Activated naive CD4-positive, alpha-beta T cell treated with anti-CD3 and anti-CD28 coated beads, Interleukin-2, amount 10 ng/mL, durations not matched to agents 7 days and 5 days (primary cell): ENCODE measurements at places on chromosomes 13 and 19.

- no peak for DNase-seq
These were observed 137.0 kb downstream of the FLT1 start for GRCh38 chr13:28357911-28358433.

DNA sequence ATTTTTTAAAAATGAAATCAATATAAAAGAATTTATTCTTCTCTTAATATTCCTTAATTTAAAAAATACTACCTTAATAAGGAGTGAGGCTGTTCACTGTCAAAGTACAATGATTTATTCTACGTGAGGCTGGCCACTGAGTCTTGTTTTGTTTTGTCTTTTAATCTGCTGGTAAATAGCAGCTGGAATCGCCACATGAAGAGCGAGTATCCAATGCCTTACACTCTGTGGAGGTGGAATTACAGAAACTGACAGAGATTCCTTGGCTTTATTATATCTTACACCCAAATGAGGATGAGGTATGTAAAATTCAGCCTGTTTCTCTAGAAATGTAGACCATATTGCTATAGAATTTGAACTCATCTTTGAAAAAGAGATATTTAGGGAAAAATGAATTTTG is 52.9 kb upstream of the AKAP11 start:
- DNase-seq = no peak

- DNase-seq = no peak
These were observed 71.2 kb upstream of the GTF3A start for GRCh38 chr13:27353166-27353583.

- no peak for DNase-seq
These were observed 1558.5 kb downstream of the EFNB2 start for GRCh38 chr13:104976986-104977385.

DNA sequence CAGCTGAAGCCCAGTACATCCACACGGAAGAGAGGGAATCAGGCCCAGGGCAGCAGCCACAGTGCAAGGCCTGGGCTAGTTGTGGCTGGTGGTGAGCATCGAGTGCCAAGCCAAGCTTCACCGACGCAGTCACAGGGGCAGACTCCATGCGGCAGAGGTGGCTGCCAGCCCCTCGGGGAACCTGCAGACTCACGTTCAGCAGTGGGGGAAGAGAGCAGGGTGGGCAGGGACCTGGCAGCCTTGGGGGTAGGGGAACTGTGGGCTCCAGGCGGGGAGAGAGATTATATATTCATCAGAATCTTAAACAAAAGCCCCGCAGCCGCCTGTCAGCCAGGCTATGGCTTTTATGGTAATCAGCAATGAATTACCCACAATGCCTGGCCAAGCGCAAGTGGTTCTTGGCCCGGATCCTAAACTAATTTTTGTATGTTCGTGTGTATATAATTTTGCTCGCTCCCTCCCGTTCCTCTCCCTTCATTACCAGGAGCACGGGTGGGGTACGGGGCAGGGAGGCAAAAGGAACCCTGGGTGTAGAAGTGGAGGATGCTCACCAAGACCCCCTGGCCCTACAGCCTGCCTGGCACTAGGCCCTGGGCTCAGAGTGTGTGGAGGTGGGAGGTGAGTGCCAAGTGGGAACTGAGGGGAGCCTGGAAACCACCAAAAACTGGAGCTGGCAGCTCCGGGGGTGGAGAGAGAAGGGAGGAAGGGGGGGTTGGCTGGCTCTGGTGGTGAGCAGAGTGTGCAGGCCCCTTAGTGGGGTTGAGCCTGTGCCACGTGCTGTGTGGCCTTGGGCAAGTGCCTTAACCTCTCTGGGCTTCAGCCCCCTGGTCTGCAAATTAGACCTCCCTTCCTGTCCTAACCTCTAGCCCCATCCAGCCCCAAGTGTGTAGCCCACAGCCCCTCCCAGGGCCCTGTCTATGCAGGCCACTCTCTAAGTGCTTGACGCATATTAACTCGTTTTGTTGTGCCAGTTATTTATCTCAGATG is 31.9 kb downstream of the PTPRS start:
- no peak for DNase-seq

DNA sequence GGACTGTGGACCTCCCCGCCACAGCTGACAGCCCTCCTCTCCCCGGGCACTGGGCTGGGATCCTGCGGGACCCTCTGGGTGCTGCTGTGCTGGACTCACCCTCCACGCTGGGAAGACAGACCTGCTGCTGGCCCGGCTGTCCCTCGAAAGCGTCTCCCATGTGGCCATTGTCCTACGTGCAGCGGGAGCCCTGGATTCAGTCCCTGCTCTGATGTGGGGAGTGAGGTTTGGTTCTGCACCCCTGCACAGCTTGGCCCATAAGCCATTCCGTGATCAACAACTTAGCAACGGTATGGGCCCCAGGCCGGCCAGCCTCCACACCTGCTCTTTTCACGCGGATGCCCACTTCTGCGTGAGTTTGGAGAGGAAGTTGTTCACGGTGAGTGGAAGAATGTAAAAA is 195.2 kb downstream of the TEX29 start:
- DNase-seq = no peak

GRCh38 chr19:56670961-56671612 is 470 bp downstream of the ZNF835 start:
- no peak for DNase-seq

DNA sequence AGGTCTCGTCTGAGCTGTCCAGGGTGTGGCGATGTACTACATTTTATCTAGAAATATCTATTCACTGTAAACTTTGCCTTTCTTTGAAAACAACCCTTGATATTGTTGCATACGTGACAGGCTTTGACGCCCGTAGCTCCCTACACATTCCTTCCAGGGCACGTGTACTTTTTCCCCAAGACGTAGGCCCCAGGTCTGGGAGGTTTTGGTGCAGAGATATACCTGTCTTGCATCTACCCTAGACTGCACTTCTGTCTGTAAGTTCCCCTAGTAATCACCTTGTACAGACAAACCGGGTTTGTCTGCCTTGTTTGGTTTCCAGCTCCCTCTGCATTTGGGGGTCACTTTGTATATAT is 69.2 kb downstream of the ERICH6B start:
- DNase-seq = no peak

DNA sequence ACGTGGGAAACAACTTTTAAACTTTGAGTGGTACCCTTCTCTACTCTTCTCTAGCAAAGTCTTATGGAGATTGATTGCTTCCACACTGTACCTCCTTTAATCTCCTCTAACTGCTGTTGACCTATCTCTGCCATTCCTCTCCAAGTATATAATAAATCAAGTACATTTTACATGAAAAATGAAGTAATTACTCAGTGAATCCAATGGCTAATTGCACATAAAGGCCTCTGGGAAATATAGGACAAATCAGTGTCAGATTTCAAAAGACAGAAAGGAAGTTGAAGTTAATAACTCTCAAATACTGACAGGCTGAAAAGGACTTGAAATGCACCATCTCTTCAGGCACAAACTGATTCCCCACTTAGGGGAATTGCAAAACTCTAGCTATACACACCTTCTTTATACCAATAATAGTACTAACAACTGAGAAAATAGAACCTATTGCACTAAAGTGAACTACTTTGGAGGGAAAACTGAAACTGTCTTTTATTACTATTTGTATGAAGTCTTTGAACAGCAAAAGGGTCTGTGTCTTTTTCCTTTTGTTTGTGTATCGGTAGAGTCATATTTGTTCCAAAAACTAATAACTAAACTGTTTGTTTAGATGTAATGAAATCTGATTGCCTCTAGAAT is 701.1 kb downstream of the PCDH9 start:
- no peak for DNase-seq

DNA sequence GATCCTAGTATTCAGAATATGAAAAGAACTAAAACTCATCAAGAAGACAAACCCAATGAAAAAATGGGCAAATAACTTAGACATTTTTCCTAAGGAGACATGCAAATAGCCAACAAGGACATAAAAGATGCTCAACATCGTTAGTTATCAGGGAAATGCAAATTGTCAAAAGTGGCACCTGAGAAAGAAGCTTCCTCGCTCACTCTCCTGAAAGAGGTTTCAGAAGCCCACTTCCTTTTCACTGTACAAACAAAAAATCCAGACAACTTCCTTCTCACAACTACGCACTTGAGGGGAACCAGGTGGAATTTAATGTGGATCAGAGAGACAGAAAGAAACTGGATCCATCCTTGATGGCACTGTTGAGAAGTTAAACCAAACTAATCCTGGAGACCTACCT is 41.5 kb downstream of the KLF12 start:
- no peak for DNase-seq

DNA sequence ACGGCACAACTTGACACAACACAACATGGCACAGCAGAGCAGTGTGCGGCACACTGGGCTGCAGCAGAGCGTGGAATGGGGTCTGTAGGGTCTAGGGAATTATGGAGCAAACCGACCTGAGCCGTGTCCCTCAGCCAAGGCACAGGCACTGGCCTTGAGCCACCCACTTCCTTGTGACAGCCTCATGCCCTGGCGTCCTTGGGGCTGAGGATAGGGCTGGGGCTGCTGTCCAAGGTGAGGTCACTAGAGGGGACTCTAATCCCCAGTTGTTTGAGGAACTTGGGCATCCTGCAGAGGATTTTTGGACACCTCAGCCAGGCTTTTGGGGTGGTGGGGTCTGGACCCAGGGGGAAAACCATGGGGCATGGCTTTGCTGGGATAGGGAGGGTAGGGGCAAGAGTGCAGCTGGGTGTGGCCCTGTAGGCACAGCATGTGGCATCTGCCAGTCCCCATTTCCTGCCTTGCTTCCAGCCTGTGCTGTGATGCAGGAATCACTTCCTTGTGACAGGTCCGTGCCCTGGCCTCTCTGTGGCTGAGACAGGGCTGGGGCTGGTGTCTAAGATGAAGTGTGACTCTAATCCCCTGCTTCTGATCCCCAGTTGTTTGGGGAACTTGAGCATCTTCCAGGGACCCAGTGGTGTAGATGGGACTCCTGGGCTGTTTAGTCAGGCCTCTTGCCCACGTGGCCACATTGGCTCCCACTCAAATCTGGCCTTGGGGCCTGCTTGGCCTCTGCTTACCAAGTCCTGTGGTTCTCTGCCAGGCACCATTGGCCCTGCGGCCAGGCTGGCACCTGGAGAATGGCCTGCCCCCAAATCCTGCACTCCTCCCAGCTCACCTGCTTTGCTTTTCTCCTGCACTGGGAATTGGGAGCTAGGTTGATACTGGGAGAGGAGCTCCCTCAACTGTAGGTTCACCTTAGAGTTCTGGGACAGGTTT is 78.5 kb downstream of the SCGB2B2 start:
- DNase-seq = no peak

DNA sequence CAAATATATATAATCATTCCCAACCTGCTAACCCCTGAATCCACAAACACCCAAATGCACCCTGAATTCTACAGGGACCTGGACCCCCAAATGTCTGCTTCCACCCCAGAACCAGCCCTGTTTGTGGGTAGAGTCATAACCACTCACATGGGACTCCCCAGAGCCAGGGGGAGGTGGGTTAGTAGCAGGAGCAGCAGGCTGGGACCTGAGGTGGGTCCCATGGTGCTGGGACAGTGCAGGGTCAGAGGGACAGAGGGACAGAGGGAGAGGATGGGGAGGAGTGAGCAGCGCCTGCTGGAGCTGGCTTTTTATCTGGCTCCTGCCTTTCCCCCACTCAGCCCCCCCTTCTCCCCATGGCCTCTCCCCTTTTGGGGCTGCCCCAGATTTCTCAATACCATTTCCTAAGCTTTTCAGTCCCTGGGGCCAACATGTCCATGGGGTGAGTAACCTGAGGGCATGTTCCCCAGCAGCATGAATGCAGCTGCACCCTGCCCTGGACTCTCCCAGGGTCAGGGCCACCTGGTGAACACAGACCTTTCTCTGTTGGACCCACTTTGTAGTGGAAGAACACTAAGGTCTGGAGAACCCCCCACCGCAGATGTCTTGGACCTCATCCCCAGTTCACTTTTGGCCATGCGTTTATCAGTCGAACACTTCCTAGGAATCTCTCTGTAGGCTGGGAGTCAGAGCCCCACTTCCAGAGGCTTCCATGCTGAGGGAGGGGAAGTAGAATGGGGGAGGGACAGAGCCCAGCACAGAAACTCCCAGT is at the start of gene C3:
C3 (minus strand) TSS at position 282 of the 769 bp plus-strand sequence; CDS start at position 221, 61 bp downstream.
- no peak for DNase-seq

DNA sequence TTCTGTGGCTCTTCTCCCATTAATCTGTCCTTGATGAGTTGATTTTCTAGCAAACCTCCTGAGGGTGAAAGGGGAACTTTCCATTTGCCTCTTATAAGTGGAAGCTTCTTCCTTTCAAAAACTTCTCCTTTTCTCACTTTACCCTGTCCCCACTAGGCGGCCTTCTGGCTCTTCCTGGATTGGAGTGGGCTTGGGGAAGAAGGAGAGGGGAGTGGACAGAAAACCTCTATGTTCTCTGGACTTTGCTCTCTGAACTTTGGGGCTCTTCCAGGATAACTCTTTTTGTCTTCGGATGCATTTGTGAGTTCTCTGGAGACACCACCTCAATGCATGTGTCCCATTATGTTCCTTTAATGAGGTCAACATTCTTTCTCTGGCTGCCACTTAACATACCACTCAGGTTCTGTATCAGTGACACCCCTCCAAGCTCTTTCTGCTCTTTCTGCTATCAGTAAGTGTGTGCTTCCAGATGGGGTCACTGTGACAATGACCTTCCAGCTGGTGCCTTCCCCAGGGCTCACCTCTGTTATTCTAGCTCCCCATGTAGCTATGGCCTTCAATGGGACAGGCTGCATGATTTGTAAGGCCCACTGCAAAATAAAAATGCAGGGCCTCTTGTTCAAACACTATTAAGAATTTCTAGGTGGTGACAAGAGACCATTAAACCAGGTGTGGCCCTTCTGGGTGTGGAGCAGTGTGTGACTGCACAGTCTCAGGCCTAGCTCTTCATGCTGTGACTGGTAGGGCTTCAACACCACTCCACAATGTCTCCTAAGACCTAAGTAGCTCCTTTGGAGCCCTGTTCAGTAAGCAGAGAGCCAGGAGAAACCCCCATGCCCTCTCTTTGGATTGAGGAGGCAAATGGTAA is 389.2 kb downstream of the EFNB2 start:
- DNase-seq = no peak

DNA sequence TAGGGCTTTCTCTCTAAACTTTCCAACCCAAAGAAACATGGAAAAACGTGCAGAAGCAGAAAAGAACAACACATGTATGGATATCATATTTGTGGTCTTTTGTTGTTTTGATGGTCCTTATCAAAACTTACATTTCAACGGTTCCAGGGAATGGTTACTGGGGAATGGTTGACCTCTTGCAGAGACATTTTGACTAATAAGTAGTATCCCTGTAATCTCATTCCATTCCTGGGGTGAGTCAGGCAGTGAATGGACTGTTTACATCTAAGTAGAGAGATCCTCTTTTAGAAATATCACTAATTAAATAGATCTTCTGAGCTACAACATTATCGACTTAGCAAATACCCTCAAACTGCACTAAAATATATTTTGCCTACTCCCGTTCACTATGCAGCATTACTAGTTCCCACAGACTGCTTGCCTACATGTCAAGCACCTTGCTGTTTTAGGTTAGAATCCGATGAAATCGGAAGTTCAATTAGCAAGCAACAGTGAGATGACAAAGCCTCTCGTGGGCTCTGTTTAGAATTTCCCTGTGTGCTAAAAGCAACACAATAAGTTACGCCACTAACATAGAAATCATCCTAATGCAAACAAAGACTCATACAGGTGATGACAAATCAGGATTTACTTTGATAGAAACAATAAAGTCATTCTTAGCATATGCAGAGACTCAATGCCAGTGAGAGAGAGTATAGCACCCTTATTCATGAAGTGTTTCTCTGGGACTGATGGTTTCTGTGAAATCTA is 797.7 kb upstream of the ARGLU1 start:
- no peak for DNase-seq

- peak; percentile 71 for DNase-seq
These were observed 224.5 kb downstream of the B3GLCT start for GRCh38 chr13:31424130-31424729.
